KG1 (cell line): ENCODE measurements at places on chromosomes 1 and 21.

- no peak for DNase-seq
These were observed 3.8 kb upstream of the ZNF692 start for GRCh38 chr1:248862695-248862997.

DNA sequence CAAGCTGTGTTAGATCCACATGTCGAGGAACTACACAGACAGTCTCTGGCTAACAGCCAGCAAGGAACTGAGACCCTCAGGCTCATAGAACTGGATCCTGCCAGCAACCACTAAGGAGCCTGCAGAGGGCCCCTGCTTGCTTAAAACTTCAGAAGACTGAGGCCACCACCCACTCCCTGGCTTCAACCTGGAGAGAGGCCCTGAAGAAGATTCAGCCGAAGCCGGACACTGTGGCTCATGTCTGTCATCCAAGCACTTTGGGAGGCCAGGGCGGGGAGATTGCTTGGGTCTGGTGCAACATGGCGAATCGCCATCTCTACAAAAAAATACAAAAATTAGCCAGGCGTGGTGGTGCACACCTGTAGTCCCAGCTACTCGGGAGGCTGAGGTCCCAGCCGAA, 92.6 kb upstream of the TMPRSS2 start:
- DNase-seq: no peak

- no peak for DNase-seq
These were observed 295.2 kb downstream of the DISC1 start for GRCh38 chr1:231921646-231922345.

DNA sequence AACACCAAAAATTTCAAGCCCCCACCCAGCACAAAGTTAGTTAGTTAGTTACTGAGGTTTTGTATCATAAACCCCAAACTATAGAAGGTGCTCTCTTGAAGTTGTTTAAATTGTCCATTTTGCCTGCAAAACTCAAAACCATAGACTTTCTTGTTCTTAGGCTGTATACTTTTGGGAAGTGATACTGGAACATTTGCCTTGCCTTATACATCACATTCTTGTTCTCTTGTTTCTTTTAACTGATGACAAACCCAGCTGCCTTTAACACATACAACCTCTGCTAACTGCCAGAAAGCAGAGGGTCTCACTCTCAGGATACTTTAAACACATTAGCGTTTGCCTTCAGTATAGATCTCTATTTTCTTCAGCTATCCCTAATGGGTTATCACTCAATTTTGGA, 570.5 kb downstream of the MRPL39 start:
- DNase-seq: no peak

DNA sequence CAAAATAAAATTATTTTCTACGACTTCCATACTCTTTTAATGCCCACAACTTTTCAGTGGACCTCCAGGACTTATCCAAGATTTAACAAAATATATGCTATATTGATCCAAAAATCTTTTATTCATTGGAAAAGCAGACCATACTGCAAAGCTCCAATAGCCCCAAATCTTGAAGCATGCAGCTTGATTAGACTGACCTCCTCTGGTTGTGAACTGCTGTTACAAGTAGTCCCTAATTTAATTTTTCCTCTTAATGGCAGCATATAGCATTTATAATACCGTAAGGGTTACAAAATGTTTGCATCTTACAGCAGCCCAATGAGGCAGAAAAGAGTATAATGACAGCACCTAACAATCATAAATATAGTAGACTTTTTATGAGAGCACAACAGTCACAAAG, 49.8 kb downstream of the TPR start:
- no peak for DNase-seq

DNA sequence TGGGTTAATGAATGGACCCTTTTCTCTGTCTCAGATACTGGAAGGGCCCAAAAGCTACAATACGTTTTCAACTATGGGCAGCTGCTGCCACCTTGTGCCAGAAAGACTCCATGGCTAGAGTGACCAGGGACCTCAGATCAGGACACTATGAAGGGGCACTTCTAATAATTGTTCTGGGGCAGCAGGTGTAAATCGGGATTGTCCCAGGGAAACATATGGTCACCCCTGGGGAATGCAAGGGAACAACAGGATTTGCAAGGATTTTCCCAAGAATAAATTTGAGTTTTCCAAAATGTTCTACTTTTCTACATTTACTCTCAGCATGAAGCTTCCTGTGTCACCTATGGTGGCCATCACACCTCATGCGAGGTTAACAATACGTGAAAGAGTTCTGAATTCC, 12.0 kb upstream of the FCAMR start:
- DNase-seq: peak; percentile 39

- no peak for DNase-seq
These were observed 1.9 kb downstream of the KCNQ4 start for GRCh38 chr1:40785446-40785845.

DNA sequence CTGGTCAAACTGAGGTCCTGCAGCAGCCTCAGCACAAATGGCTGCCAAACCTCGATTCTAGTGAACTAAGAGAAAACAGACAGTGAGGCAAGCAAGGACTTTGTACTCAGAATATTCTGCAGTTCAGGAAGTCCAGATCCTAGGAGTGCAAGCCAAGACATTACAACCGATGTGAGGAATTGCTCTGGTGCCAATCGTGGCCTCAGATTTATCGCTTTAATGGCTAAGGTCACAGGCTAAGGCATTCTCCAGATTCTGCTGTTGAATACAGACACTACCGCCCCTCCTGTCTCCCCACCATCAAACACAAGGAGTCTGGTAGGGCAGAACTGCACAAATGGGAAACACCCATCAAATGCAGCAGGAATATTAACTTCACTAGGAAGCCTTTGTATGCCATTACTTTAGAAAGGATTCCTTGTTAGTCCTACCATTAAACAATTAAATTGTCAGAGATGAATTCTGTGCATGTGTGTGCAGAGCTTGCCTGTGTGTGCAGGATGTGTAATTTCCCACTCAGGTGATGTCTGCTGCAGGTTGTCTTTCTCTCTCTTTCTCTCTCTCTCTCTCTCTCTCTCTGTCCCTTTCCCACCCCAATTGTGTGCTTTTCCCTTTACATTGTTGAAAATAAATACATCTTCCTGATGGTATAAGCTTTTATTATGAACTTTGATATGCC, 9.2 kb upstream of the SERTAD4 start:
- no peak for DNase-seq

DNA sequence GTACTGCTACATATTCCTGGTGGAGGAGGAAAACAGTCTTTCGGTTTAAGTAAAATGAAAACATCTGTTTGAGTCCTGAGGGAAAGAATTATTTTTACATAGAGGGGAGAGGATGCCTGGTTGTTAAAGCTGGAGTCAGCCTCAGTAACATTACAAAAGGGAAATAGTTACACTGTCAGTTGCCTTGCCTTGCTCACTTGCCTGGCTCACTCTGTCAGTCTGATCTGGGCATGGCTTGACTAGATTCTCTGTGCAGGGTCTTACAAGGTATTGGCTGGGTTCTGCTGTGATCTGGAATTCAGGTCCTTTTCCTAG, 8.4 kb upstream of the UBE2U start:
- DNase-seq: no peak
